ENCODE measurements at places on chromosomes 4 and X.

DNA sequence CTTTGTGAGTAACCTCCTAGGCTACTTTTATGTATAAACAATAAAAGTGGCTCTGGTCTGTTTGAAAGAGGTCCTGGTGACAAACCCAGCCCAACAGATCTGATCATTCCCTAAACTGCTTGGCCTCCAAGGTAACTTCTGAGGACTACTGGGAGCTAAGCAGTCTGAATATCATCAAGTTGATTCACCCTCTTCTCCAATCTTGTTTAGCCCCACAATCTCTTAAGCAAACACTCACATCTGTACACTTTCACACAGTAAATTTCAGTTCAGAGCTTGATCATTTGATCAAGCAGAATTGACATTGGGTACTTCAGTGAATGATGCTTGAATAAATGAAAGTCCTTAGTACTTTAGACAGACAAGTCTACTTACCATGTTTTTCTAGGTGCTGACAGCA lies 74.7 kb downstream of the HCCS start:
- no peak for DNase-seq

DNA sequence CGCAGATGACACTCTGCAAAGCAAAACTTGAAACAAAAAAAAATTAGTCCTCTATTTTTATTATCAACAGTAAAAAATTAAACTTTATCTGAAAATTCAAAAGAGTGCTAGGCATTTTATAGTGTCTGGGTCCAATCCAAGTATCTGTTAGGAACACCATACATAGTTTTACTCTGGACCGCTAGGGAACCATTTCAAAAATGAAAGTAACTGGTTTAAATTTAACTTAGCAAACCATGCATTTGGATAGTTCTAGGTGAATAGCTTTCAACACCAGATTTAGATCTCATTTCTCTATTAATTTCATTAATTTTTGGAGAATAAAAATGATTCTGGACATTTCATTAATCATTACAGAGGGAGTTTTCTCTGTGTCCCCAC lies 1.2 kb downstream of the KLKB1 start:
- DNase-seq, result no peak

DNA sequence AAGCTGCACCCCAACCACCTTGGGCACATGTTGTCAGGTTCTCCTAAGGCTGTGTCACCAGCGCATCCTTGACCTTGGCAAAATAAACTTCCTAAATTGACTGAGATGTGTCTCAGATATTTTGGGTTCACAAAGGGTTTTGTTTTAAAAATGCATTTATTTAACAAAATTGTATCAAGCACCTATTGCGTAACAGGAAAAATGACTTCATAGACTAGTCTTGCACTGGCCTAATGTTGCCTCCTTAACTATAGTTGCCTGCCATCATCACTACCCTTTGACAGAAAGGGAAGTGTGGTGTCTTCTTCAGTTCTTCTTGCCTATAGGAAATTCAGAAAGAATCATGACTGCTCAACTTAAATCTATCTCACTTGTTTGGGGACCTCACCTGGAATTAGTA lies 374.2 kb downstream of the SH2D1A start:
- no peak for DNase-seq

DNA sequence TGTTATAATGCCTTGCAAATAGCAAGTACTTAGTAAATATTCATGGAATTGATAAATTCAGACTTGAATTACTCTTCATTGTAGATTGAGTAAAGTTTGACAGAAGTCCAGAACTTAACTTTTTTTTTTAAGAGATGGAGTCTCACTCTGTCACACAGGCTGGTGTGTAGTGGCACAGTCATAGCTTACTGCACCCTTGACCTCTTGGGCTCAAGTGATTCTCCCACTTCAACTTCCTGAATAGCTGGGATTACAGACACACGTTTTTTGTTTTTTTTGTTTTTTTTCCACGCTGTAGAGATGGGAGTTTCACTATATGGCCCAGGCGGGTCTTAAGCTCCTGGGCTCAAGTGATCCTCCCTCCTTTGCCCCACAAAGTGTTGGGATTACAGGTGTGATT lies 32.1 kb downstream of the UBE2K start:
- DNase-seq, result no peak

- peak; percentile 1 for DNase-seq
Measured at GRCh38 chr4:100742045-100742444, 224.2 kb upstream of the EMCN start.

DNA sequence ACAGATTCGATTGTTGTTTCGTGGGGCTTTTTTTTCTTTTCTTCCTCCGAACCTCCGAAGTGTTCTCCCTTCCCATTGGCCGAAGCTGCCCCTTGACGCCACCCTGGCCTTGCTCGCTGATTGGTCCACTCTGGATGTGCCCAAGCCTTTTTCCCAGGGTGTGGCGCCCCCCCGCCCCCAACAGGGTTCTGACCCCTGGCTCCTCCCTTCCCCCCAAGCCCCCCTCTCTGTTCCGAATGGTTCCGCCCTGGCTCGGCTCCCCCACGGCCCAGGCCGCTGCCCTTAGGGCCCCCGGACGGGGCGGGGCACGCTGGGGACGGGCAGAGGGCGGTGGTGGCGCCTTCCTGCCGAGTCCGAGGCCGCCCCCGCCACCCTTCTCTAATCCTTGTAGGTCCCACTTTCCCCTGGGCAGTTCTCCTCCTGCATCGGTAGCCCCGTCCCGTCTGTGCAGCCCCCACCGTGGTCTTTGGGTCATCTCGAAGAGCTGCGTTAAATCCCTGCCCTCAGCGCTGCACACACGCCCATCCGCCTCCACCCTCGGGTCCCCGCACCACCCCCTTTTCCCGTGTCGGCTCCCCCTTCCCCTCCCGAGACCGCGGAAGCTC lies 25.5 kb downstream of the UTP14A start:
- DNase-seq, result peak; percentile 92

GRCh38 chr4:52172166-52172565 lies 121.1 kb downstream of the SPATA18 start:
- DNase-seq, result no peak

- no peak for DNase-seq
Measured at GRCh38 chrX:96563646-96564045, 121.0 kb upstream of the DIAPH2 start.

- no peak for DNase-seq
Measured at GRCh38 chr4:75639124-75639695, 8.9 kb upstream of the CDKL2 start.

DNA sequence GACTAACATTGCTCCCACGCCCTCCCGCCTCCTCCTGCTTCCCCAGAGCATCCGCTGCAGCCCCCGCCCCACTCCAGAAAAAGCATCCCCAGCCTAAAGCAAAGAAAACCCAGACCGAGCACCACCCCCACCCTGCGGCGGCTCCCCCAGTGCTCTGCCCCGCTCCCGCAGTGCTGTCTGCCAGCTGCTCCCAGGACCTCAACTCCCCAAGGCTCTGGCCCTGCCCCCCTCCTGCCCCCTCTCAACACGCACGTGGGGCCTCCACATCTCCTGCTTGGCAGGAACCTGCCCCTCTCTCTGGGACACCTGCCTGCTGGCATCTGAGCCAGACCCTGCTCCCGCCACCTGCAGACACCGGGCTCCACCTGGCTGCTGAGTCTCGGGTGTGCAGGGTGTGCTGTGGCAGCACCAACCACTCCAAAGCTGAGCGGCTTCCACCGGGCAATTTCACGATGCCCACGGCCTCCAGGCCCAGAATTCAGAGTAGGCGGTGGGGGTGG lies 79.4 kb downstream of the FAM53A start:
- no peak for DNase-seq

DNA sequence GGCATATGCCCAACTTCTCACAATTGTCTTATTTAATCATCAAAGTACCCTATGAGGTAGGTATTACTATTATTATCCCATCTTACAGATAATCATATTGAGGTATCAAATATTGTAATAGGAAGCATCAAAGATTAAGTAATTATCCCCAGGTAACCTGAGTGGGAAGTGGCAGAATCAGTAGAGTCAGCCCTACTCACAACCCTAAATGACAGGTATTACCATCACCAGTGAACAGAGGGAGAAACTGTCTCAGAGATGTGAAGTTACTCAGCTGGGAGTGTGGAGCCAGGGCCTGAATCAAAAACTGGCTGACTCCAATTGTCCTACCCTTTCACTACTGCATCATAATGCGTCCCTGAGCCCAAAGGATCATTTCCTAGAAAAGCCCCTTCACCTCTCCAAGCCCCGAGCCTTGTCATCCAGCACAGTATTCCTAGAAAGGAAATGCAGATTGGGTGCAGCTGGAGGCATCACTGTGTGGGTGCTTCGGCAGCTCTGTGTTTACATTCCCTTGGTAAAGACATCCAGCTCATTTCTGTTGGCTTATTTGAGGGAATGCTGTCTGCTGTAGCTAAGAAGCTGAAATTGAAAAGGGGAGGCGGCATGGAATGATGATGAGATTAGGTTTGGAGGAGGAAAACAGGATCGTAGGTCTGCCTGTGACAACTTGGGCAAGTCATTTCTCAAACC lies 72.8 kb downstream of the DHX15 start:
- DNase-seq, result no peak

GRCh38 chr4:84578540-84579402 lies 4.2 kb upstream of the CDS1 start:
- peak; percentile 58 for DNase-seq

GRCh38 chrX:19750783-19751467 lies 136.5 kb downstream of the SH3KBP1 start:
- DNase-seq, result no peak

GRCh38 chr4:48380583-48381167 lies 39.3 kb downstream of the SLAIN2 start:
- DNase-seq, result no peak

GRCh38 chr4:44256414-44256813 lies 192.2 kb downstream of the KCTD8 start:
- DNase-seq, result no peak

- DNase-seq, result no peak
Measured at GRCh38 chr4:62324215-62324614, 1124.1 kb downstream of the ADGRL3 start.

GRCh38 chr4:87633243-87633642 lies 16.8 kb upstream of the DMP1 start:
- DNase-seq, result no peak

- no peak for DNase-seq
Measured at GRCh38 chr4:169252339-169253112, 18.2 kb downstream of the SH3RF1 start.

GRCh38 chr4:160184884-160185283 lies 1082.0 kb downstream of the RAPGEF2 start:
- DNase-seq, result no peak

GRCh38 chr4:52788806-52789205 lies 37.6 kb upstream of the ERVMER34-1 start:
- DNase-seq, result no peak

- no peak for DNase-seq
Measured at GRCh38 chr4:94256828-94257227, 49.2 kb downstream of the SMARCAD1 start.

DNA sequence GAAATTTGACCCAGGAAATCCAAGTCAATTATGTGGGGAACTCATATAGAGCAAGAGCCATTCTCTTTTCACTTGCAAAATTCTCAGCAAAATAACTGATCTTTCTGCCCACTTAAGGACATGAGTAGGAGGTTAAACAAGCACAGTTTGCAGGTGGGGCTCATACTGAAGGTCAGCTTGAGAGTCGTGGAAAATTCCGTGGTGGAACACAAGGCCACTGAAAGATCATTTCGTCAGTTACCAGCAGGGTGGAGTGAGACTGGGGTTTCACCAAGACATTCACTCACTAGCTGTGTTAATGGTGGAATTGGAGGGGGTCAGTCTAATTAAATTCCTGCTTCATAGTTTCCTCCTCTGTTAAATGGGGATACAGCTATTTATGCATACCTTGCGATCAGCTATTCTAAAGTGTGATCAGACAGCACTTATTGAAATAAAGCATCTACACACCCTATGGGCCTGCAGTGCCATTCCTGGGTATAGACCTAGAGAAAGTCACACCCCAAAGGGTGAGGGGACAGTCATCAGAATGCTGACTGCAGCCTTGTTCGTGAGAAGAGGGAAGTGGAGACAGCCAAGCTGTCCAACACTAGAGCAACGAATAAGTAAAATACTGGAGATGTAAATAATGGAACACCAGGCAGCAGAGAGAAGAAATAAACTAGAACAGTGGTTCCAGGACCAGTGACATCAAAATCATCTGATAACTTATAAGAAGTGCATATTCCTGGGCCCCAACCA lies 42.7 kb upstream of the CLNK start:
- DNase-seq, result no peak

DNA sequence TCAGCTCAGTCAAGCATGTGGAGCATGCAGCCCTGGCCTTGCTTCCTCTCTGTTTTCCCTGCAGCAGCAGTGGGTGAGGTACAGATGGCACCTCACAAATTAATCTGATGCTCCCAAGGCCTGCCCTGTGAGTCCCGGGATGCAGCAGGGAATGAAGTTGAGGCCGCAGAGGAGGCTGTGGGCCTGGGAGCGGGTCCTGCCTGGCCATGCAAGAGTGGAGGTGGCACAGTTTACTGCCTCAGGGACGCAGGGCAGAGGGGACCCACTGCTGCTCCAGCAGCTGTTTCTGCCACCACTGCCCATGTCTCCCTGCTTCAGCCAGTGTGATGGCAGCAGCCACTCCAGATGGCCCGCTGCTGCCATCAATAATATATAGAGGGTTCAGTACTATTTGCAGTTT lies 474.6 kb downstream of the EPHA5 start:
- DNase-seq, result no peak

DNA sequence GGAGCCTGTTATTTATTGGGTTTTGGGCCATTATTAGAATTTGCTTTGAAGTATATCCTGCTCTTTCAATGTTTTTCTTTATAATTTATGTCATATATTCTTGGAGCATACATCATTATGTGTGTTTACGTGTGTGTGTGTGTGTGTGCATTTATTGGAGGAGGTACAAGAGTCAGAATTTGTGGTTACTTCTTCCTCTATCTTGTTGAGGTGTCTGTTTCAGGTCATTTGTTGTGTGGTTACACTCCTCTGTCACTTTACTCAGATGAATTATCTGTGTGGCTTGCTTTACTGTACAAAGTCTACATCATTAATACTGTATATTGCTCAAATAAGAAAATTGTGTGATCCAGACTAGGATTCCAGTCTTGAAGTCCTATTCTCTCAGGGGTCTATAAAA lies 1957.4 kb upstream of the TENM3 start:
- DNase-seq, result no peak

GRCh38 chr4:10007793-10008608 lies 13.3 kb downstream of the SLC2A9 start:
- DNase-seq, result no peak

DNA sequence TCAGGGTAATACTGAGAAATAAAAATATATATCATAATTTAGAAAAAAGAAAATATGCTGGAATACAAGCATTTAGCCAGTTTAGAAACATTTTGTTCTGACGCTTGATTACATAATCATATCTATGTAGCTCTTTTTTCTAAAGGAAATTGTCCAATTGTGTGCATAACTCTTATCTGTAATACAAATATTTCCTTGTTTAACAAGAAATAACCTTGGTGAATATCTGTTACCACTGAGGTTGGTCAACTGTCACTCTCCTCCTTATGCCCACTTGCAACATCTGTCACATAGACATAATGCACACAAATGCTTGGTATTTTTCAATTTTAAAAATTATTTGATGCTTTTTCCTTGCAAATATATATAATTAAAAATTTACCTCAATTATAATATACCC lies 609.7 kb downstream of the TLL1 start:
- no peak for DNase-seq

- no peak for DNase-seq
Measured at GRCh38 chrX:24659646-24660045, 12.5 kb upstream of the PCYT1B start.

- DNase-seq, result no peak
Measured at GRCh38 chr4:178871476-178871875, 1429.2 kb upstream of the AGA start.
